ENCODE measurements at places on chromosomes 16 and 17.

- DNase-seq, result no peak
These were observed 469.6 kb upstream of the HSBP1 start for GRCh38 chr16:83338138-83338537.

- DNase-seq, result no peak
These were observed 5.9 kb downstream of the TMEM98 start for GRCh38 chr17:32933881-32934280.

DNA sequence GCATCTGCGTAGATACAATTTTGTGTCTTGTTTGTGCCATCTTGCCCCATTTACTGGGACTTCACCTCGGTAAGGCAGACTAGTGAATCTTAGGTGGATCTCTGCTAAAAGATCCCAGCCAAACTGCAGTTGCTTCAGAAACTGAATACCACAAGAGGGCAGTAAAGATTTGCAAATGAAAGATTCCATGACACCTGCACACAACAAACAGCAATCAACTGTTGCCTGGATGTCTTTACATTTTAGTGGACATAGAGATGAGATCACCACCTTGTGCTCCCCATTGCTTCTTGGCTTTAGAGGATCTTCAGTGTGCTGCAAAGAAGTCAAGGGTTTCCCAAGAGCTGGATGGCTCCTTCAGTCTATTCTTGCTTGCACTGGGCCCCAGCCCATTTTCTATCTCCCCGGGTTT, 119.2 kb upstream of the CACNG5 start:
- no peak for DNase-seq

DNA sequence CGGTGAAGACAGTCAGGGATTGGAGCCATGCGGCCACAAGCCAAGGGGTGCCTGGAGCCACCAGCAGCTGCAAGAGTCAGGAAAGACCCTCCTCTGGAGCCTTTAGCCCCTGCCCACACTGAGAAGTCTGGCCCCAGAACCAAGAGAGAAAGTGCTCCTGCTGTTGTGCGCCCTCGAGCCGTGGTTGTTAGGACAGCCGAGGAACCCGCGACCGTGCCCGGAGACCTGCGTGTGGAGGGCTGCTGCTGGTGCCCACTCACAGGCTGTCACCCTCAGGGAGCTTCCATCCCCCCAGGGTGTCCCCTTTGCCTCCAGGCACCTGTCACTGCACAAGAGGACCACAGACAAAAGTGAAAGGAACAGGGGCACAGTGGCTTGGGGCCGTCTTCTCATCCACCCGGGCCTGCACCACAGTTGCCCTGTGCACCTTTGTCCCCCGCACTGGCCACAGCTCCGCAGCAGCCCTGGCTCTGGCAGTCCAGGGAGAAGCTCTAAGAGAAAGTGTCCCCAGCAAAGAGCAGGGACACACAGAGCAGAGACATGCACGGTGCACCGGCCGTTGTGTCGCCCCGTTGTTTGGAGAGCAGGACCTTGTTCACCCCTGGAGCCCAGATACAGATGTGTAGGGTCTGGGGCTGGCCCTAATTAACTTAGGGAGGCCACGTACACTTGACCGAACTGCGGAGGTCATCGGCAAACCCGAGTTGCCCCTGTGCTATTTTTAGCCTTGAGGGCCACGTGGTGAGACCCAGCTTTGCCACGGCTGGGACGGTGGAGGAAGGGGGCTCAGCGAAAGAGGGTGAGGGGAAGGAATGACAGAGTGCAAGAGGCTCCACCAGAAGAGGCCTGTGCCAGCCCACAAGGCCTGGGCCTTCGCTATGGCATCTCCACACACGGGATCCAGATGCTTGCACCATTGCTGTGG, 329.2 kb downstream of the C16orf95 start:
- no peak for DNase-seq

DNA sequence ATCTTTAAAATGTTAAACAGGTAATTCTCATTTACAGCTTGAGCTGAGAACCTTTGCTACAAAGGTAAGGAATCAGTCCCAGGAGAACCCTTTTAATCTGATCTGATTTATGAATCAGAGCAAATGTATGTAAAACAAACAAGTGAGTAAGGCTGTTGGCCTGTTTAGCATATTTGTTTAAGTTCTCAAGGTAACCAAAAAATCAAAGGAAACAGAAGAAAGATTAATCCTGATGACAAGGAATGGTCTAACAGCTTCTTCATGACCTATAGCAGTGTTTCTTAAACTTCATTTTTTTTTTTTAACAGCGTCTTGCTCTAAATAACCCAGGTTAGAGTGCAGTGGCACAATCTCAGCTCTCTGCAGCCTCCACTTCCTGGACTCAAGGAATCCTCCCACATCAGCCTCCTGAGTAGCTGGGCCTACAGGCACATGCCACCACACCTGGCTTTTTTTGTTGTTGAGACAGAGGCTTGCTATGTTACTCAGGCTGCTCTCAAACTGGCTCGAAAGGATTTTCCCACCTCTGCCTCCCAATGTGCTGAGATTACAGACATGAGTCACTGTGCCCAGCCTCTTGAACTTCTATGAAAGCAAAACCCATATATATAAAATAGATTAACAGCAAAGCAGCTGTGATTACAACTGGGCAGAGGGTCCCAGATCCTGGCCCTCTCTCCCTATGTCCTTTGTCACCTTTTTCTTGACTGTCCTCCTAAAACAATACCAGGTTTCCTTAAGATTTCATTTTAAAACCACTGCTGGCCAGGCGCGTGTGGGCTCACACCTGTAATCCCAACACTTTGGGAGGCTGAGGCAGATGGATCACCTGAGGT, 5.1 kb upstream of the JPT1 start:
- no peak for DNase-seq

- DNase-seq, result no peak
These were observed 28.9 kb downstream of the ADCY9 start for GRCh38 chr16:4087099-4087885.

GRCh38 chr17:28319598-28319935, 567 bp downstream of the TMEM97 start:
- DNase-seq, result no peak

DNA sequence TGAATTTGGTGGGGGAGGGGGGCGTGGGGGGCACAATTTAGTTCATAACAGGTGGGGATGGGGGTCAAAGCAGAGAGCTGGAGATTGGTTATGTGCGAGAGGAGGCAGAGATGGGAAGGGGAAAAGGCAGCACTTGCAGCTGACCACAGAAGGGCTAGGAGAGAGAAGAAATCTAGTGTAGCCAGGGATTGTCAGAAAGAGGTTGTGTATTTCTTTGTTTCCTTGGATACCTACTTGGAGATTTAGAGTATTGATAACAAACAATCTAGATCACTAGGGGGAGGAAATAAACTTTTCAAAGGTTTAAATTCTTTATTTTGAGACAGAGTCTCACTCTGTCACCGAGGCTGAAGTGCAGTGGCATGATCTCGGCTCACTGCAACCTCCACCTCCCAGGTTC, 47.1 kb upstream of the YPEL2 start:
- DNase-seq, result no peak

GRCh38 chr16:4376893-4377572, 5.4 kb downstream of the VASN start:
- no peak for DNase-seq

DNA sequence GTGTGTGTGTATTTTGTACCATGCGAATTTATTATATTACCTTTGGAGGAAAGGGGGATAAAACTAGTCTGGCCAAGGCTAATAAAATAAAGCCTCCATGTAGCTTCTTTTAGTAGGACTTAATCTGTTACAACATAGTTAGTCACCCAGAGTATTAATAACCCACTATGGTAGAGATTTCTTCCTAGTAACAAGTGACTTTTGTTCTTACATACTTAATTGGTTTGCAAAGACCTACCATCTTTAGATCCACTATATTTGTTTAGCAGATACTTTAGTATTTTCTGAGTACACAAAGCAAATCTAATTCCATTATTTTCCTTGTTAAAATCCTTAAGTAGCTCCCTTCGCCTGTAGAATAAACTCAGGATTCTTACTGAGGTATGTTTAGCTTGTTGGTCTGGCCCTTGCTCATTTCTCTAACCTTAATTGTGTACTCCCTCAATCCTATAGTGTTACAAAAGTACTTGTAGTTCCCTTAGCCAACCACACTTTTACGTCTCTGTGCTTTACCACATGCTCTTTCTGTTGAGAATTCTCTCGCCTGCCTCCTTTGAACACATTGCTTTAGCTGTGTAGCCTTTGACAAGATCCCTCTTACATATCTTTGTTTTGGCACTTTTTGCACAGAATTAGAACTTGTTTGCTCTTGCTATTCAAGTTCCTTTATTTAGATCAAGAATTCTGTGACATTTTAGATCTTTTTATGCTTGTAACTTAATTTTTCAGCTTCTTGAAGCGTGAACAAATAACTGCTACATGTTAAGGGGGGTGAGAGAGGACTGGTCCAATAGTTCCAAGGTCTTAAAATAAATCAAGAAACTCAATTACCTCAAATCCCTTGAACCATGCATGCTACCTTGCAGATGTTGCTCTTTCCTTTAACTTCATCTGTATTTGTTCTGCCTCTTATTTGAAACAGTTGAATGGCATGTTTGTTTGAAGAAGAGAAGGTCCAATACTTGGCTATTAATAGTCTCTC, 23.8 kb downstream of the CLTC start:
- no peak for DNase-seq

DNA sequence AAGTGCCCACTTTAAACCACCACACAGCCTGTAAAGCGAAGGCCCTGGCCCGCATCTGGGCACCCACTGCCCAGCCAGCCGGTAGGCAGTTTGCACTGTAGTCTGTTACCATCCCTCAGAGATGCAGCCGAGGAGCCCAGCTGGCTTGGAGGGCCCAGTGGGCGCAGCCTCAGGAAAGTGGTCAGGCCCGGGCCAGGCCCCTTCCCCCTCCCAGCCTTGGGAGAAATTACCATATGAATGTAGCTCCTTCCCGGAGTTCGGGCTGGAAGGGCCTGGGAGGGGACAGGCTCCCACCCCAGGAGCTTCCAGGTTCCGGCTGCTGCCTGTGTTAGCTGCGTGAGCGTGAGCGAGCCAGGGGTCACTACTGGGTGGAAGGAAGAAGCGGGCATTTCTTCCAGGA, 325.4 kb downstream of the SEC14L1 start:
- no peak for DNase-seq

GRCh38 chr16:4428500-4428899, 2.8 kb downstream of the DNAJA3 start:
- no peak for DNase-seq

- peak; percentile 28 for DNase-seq
These were observed 806 bp downstream of the MRM1 start for GRCh38 chr17:36602030-36602748.

DNA sequence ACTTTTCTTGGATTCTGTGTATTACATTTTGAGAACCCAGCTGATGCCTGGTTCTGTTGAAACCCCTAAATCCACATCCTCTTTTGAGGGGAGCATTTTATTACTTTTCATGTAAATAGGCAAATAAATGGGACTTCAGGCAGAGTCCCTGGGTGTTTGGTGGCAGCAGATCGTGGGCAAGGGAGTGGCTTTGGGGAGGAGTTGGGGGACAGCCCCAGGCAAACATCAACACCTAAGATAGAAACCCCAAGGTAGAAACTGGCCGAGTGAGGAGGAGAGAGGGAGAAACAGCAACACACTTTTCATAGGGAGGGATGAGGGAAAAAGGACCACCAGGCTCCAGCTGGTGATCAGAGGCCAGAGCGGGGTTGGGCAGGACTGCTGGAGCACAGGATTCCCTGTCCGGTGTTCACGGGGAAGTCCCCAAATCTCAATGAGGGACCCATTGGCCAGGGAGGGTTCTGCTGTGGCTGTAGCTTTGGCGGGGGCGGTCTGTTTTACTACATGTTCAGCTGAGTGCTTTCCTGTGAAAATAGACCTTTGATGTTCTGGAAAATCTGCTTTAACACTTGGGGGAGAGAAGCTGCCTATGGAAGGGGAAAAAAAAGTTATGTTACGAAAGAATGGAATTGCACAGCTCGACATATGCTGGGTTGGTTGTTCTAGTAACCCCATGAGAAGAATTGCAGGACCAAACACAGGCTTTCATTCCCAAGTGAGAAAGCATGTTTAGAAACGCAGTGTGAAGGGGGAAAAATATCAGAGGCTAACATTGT, 46.6 kb downstream of the MSI2 start:
- DNase-seq, result no peak

GRCh38 chr16:75382611-75383010, 50.7 kb downstream of the CFDP1 start:
- no peak for DNase-seq

DNA sequence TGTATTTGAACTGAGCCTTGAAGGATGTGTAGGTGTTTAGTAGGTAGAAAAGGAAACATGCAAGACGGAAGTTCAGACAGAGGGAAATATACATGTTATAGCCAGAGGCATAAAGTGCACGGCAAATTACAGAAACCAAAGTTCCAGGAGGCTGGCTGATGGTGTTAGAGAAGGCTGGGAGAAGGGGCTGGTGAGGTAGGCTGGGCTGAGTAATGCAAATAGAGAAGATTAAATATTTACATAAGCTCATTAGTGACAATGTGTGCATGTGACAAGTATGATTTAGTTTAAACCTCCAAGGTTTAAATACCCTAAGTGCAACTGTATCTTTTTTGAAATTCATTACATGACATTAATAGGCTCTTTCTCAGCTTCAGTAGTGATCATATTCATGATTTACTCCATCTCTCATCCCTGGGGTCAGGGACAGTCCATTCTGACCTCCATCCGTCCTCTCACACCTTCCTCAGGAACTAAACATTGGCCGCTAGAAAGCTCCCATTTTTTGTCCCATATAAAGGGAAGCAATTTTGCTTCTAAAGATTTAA, 399.8 kb upstream of the SALL1 start:
- no peak for DNase-seq

DNA sequence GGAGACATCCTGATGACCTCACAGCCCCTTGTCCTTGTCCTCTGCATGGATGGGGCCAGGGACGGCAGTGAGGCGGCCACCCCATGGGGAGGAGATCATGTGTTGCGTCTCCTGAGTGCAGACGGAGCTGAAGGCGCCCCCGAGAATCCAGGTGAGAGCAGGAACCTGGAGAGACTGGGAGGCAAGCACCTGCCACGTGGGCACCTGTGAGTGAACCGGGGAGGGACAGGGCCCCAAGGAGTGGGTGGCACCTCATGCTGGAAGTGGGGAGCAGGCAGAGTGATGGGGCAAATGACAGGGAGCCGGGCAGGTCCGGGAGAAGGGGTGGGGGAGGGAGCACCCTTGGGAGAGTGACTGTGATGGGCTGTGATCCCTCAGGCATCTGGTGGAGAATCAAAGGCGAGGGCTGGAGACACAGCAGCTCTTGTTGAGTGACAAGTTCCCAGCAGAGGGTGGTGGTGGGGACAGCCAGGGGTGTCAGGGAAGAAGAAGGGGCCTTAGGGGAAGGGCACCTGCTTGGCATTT, 174.3 kb upstream of the CHMP6 start:
- DNase-seq, result peak; percentile 35

- DNase-seq, result no peak
These were observed 6.7 kb downstream of the CNGB1 start for GRCh38 chr16:57964157-57964700.

- peak; percentile 8 for DNase-seq
These were observed 28.9 kb downstream of the CPSF4L start for GRCh38 chr17:73232587-73233373.

- DNase-seq, result peak; percentile 79
These were observed 86.1 kb downstream of the UTP18 start for GRCh38 chr17:51346218-51346982.

DNA sequence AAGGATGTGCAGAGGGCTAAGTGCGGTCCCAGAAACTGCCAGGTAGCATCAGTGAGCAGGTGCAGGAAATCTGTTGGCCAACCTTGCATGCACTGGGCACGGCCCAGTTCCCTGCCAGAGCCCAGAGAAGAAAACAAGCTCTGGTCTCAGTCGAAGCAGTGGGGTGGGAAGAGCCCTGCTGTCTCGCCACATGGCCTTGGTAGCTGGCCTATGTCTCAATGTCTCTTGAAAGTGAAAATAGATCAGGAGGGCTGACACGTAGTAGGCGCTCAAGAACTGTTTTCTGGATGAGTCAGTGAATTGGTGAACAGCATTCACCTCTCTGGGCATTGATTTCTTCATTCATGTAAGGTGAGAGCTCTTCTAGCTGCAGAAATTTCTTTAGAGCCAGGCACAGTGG, 90.4 kb downstream of the MARF1 start:
- no peak for DNase-seq

Measured in dorsolateral prefrontal cortex (tissue), 122 donors.